ENCODE measurements at places on chromosomes 4 and X. TPM values are rescaled to one million over a fixed set of nuclear protein-coding genes. Genes with fewer than 3 reads are reported as not detected.

DNA sequence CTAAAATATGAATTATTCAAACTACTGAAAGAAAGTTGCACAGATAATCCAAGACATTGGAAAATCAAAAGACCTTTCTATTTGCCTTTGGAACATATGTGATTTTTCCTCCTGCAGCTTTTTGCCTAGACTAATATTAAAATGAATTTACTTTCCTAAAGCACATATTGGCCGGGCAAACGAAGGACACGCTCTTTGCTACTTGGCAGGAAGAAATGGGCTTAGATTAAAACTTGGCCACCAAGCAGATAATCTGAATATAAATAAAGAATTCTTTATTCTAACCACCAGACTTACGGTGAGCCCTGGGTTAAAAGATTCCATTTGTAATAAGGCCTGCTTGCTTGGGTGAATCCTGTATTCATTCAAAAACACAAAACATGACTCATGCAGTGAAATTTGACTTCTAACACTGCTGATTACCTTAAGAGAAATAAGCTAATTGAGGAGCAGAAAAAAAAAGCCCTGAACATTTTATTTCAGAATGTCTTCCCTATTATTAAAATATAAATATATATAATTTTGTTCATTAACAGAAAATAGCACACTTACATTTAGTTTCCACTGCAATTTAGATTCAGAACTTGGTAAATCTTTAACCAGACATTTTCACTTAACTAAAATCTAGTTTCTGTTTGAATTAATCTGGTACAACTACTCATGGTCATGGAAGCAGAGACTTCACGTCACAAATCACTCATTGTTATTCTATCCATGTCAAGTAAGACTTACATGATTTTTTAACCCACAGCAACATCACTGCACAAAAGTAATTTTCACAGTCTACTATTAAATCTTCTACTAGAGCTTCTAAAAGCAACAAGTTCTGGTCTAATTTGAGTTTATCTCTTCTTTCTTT is 116.1 kb upstream of the PLAC1 start:
- no peak overlapping the region for H3K4me3 ChIP-seq
- H3K36me3 ChIP-seq, result no peaks in the 10 kb centered on the region
- H3K4me1 ChIP-seq, result no peaks in the 10 kb centered on the region
- DNase-seq, result no peak
- H3K27me3 ChIP-seq, result no peaks in the 10 kb centered on the region
- no peak overlapping the region for H3K27ac ChIP-seq

- no peak overlapping the region for H3K27ac ChIP-seq
- H3K4me1 ChIP-seq, result no peaks in the 10 kb centered on the region
- H3K27me3 ChIP-seq, result no peaks in the 10 kb centered on the region
- DNase-seq, result no peak
- H3K4me3 ChIP-seq, result no peak overlapping the region
- H3K36me3 ChIP-seq, result no peaks in the 10 kb centered on the region
Observed at GRCh38 chrX:42128020-42128419, 204.7 kb upstream of the CASK start.

GRCh38 chr4:148173397-148174017 is 268.7 kb downstream of the NR3C2 start:
- peak; percentile 47 for DNase-seq
- H3K4me3 ChIP-seq, result no peak overlapping the region
- no peaks in the 10 kb centered on the region for H3K36me3 ChIP-seq
- H3K4me1 ChIP-seq, result no peaks in the 10 kb centered on the region
- H3K27me3 ChIP-seq, result no peaks in the 10 kb centered on the region

- H3K27ac ChIP-seq, result no peak overlapping the region
- H3K27me3 ChIP-seq, result no peaks in the 10 kb centered on the region
- no peak overlapping the region for H3K4me3 ChIP-seq
- H3K4me1 ChIP-seq, result no peaks in the 10 kb centered on the region
- H3K36me3 ChIP-seq, result no peaks in the 10 kb centered on the region
Observed at GRCh38 chr4:53557669-53558064, 33.6 kb downstream of the LNX1 start.

DNA sequence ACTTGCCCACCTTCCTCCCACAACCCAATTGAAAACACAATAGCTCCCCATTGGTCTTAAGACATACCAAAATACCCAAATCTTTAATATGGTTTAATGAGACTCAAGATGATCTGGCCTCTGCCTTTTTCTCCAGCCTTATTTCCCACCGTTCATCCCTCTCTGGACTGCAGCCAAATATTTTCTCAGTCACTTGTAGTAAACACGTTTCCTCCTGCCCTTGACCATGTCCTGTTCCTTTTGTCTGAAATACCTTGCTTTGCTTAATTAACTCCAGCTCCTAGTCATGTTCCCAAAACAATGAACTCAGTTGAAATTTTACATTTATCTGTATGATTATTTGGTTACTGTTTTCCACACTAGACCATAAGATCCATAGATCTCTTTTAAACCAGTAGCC is 8.4 kb upstream of the NUP54 start:
- H3K27ac ChIP-seq, result no peak overlapping the region
- peaks cover 4% of the 10 kb centered on the region for H3K36me3 ChIP-seq
- no peaks in the 10 kb centered on the region for H3K27me3 ChIP-seq
- no peak for DNase-seq

DNA sequence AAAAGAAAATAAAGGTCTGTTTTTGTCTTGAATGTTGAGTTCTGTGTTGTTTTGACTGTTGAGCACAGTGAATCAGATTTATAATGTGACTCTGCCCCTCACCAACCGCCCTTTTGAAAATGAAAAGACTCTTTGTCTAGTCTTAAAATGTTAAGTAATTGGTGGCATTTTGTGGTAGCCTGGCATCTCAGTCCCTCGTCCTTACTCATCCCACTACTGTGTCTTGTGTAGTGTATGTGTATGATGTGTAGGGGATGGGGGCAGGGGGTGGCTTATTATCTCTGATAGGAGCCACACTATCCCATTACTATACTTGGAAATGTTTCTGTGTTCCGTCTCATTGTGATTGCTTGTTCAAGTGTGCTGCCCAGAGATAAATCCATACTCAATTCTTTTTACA is 12.2 kb downstream of the KLHL34 start:
- no peak overlapping the region for H3K27ac ChIP-seq
- DNase-seq, result no peak
- no peaks in the 10 kb centered on the region for H3K4me1 ChIP-seq
- no peaks in the 10 kb centered on the region for H3K27me3 ChIP-seq

DNA sequence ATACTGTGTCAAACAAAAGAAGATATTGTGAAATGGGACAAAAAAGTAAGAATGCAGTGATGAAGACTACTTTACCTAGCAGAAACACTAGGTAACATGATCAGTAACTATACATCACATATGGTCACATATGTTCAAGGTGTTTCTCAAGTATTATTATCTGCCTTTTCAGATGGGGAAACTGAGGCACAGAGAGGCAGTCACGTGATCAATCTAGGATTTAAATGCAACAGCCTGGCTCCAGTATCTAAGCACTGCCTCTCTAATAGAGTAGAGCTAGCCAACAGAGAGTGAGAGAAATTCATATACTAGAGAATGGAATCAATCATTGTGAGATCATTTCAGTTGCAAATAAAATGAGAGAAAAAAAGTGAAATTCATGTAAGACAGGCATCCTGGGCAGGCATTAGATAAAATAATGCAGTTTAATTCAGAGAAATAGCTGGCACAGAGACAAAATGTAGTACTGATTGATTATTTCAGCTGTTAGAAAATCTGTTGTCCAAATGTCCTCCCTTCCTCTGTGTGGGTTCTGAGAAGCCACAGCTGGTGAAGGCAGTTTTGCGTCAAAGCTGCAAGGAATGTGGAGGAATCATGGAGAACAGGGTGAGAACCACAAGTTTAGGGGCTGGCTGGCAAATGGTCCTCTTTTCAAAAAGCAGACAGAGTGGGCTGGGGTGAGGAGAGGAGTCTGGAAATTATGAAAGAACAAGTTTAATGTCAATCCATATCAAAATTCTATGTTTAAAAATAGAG is 26.0 kb downstream of the SMIM43 start:
- no peaks in the 10 kb centered on the region for H3K4me1 ChIP-seq
- no peaks in the 10 kb centered on the region for H3K36me3 ChIP-seq
- no peak overlapping the region for H3K27ac ChIP-seq
- no peak overlapping the region for H3K4me3 ChIP-seq

- DNase-seq, result no peak
- H3K36me3 ChIP-seq, result no peaks in the 10 kb centered on the region
- no peaks in the 10 kb centered on the region for H3K27me3 ChIP-seq
- no peak overlapping the region for H3K4me3 ChIP-seq
- no peak overlapping the region for H3K27ac ChIP-seq
- no peaks in the 10 kb centered on the region for H3K4me1 ChIP-seq
Observed at GRCh38 chr4:189763583-189763982, 177.1 kb upstream of the FRG1 start.

DNA sequence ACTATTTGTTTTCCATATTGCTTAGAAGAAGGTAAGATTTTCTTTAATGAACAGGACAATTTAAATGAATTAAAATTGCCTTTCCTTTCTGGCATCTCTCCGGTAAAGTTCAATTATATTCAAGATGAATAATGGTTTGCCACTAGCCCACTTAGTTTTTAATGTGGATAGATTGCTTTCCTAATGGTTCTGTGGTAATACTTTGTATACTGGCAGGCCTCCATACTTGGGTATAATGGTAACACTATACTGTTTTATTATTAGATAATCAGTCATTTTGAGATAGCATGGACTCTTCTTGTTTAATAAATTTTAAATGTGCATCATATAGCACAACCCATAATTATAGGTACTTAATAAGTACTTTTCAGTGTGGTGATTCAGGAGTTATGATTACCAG is 89.5 kb downstream of the ELOVL6 start:
- no peak for DNase-seq
- H3K4me3 ChIP-seq, result no peak overlapping the region
- no peaks in the 10 kb centered on the region for H3K36me3 ChIP-seq
- H3K27ac ChIP-seq, result no peak overlapping the region

DNA sequence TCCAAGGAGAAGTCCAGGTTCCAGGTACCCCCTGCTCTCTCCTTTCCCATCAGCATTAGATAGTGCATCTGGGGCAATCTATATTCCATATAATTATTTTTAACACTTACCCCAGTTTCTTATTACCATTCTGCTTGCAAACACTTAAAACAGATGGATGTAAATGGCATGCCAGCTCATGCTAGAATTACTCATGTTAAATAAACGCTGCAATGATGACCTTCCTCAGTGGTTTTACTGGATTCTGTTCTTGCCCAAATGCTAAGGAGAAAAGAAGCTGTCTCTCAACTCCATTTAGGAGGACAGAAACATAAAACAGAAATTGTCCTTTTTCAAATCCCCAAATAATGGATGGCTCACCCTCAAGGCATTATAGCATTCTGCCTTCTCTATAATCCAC is 161.1 kb downstream of the NLGN4X start:
- no peak overlapping the region for H3K27ac ChIP-seq
- H3K4me1 ChIP-seq, result no peaks in the 10 kb centered on the region
- H3K4me3 ChIP-seq, result no peak overlapping the region
- no peaks in the 10 kb centered on the region for H3K36me3 ChIP-seq

DNA sequence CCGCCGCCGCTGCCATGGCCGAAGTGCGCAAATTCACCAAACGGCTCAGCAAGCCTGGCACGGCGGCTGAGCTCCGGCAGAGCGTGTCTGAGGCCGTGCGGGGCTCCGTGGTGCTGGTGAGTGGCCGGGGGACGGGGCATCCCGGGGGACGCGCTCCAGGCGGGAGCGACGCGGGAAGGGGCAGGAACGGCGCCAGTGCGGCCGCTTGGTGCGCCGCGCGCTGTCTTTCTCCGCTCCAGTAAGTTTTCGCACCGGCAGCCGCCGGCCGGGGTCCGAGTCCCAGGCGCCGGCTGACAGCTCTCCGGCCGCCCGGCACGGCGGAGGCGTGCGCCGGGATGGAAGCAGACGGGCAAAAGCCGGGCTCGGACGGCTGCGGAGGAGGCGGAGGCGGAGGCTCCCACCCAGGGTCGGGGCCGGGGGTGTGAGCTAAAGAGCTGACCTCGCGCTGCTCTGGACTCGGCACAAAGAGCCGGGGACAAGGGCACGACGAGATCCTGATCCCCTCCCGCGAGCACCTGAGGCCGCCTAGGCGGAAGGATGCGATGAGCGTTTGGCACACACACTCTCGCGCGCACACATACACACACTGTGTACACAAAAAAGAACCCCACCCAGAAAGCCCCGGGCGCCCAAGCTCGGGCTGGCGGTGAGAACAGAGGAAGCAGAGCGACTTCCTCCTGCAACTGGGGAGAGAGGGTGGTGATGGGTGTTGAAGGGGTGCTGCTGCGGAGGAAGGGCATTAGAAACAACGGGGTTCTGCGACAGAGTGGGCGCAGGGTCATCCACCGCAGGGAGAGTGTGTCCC is 545 bp downstream of the DOCK11 start:
- DNase-seq, result peak; percentile 71
- peaks cover 4% of the 10 kb centered on the region for H3K27me3 ChIP-seq
- no peaks in the 10 kb centered on the region for H3K36me3 ChIP-seq
- H3K4me3 ChIP-seq, result peak overlapping the region; percentile 56
- H3K4me1 ChIP-seq, result no peaks in the 10 kb centered on the region
- peak overlapping the region; percentile 79 for H3K27ac ChIP-seq

DNA sequence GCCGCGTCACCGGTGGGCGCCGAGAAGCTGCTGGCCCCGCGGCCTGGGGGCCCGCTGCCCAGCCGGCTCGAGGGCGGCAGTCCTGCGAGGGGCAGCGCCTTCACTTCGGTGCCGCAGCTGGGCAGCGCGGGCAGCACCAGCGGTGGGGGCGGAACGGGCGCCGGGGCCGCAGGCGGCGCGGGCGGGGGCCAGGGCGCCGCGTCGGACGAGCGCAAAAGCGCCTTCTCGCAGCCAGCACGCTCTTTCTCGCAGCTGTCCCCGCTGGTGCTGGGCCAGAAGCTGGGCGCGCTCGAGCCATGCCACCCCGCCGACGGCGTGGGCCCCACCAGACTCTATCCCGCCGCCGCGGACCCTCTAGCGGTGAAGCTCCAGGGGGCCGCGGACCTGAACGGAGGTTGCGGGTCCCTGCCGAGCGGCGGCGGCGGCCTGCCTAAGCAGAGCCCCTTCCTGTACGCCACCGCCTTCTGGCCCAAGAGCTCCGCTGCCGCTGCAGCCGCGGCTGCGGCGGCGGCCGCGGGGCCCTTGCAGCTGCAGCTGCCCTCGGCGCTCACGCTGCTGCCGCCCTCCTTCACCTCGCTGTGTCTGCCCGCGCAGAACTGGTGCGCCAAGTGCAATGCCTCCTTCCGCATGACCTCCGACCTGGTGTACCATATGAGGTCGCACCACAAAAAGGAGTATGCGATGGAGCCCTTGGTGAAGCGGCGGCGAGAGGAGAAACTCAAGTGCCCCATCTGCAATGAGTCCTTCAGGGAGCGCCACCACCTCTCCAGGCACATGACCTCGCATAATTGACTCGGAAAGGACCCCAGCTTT is 5.6 kb downstream of the PRDM8 start:
- peaks cover 18% of the 10 kb centered on the region for H3K27me3 ChIP-seq
- DNase-seq, result no peak
- peak overlapping the region; percentile 73 for H3K27ac ChIP-seq

GRCh38 chr4:1717129-1718094 is 3.7 kb downstream of the TMEM129 start:
- no peaks in the 10 kb centered on the region for H3K36me3 ChIP-seq
- no peak overlapping the region for H3K27ac ChIP-seq
- peaks cover 32% of the 10 kb centered on the region for H3K4me1 ChIP-seq
- DNase-seq, result no peak
- H3K4me3 ChIP-seq, result no peak overlapping the region
- H3K27me3 ChIP-seq, result no peaks in the 10 kb centered on the region

Gene HSD17B13
- 1.1 TPM for total RNA-seq

Gene PDGFC
- 3.9 TPM for total RNA-seq

Gene SSX2B
- not detected for total RNA-seq

Gene PAGE2B
- total RNA-seq, result not detected

Gene CT45A2
- not detected for total RNA-seq

Gene KLB
- total RNA-seq, result 0.64 TPM

Gene STATH
- not detected for total RNA-seq

Gene SLC9B2
- total RNA-seq, result 2.9 TPM

Gene THOC2
- total RNA-seq, result 68.2 TPM

Measured in colonic mucosa (tissue), 4 donors.